ENCODE measurements at places on chromosomes 1 and 21. TPM values are rescaled to one million over a fixed set of nuclear protein-coding genes. Genes with fewer than 3 reads are reported as not detected.
A peak's percentile ranks its signal among the peaks of the same experiment; 100 is the strongest.

The CIART gene
- 8.6 TPM for polyA plus RNA-seq

DNA sequence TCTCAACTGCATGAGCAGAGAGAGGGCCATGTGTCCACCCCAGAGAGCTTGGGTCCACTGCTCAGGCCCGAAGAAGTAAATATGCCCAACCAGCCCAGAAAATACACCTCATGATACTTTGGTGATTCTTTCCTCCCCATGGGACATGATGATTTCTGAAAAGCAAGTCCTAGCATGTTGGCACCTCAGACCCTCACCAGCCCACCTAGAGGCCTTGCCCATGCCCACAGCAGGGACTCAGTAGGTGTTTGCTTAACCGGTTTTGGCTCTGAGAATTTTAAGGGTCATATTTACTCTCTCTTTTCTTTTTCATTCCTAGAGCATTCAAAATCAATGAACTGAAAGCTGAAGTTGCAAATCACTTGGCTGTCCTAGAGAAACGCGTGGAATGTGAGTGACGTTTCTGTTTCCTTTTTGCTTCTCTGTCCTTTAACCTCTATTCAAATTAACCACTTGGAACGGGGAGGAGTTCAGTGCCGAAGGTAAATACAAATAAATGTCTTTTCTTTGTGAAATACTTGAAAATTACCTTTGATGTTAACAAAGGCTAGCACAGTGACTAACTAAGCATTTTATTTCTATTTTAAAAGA is 79.7 kb downstream of the PDE9A start:
- peak; percentile 21 for DNase-seq

DNA sequence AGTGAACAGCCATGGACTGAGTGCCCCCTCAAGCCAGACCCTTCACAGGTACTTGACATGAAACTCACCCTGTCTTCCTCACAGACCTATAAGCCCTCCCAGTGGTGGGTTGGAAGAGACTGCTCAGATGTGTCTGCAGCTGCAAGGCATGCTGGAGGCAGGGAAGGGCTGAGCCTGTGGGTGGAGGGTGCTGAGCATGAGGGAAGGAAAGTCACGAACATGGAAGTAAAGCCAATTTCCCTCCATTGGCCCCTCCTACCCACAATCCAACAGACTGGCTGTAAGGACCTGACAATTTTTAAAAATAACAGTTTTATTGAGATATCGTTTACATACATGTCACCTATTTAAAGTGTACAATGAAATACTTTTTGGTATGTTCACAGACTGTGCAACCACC is 44.1 kb downstream of the RCSD1 start:
- no peak for DNase-seq

- no peak for DNase-seq
Observed at GRCh38 chr1:110150330-110151174, at the start of gene SLC6A17. Gene SLC6A17 (plus strand): TSS chr1:110150494. CDS start chr1:110166930, 16,436 bp downstream.
